Activated naive CD4-positive, alpha-beta T cell treated with Interleukin-2 at 50 U/mL for 16 hours (primary cell): ENCODE measurements at places on chromosomes 2 and 18.

- no peak for DNase-seq
These were observed 6.5 kb upstream of the MTERF4 start for GRCh38 chr2:241108271-241109209.

- no peak for DNase-seq
These were observed 53.4 kb downstream of the RPE start for GRCh38 chr2:210055825-210056224.

DNA sequence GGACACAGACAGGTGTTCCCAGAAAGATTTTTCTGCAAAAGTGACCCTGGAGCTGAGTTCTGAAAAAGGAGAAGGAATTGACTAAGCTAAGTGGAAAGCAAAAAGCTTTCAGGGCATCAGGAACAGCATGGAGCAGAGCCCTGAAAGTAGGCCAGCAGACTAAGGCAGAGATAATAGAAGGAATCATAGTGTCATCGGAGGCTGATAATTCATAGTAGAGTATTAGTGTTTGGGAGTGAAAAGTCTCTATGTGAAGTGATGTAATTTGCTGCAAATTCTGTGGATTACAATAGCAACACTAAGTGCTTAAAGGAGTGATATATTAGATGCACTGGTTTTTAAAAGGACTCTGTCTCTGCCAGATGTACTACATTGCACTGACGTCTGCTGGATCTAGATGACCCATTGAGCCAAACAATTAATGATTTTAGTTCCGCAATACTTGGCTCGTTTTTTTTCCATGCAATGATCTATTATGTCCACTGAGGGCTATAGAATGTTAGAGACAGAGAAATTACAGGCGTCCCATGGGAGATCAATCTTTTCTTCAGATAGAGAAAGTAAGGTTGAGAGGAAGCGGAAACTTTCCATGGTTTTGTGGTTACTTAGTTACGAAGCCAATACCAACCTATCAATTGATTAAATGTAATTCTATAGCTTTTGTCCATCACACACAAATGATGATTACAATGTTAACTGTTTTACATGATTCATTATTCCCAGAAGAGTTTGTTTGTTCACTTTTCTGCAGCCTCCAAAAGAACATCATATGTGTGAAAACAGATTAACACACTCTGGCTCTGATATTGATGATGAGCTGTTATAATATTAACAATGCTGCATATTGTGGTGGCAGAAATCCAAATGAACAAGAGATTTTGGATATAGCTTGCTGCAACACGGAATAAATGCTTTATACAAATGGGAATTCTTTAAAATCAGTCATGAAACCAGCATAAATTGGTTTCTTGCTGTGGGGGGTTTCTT is 143.7 kb downstream of the MC4R start:
- no peak for DNase-seq

GRCh38 chr2:45439788-45440773 is 171.0 kb downstream of the SRBD1 start:
- no peak for DNase-seq

DNA sequence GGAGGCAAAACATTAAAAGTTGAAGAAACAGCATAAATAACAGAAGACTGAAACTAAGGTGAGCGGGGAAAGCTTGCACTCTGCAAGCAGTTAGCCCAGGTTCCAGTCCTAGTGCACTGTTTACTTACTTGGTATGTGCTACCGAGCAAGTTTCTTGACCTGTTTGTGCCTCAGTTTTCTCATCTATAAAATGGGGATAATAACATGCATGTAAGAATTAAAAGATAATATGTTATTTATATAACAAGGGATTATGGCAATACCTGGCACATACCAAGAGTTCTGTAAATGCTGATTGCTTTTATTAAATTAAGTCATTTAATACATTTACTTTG is 37.1 kb upstream of the IKZF2 start:
- no peak for DNase-seq
